ENCODE measurements at places on chromosomes 6 and 20.
A peak's percentile ranks its signal among the peaks of the same experiment; 100 is the strongest.

GRCh38 chr6:108989700-108990099, 104.9 kb downstream of the SESN1 start:
- DNase-seq, result no peak

DNA sequence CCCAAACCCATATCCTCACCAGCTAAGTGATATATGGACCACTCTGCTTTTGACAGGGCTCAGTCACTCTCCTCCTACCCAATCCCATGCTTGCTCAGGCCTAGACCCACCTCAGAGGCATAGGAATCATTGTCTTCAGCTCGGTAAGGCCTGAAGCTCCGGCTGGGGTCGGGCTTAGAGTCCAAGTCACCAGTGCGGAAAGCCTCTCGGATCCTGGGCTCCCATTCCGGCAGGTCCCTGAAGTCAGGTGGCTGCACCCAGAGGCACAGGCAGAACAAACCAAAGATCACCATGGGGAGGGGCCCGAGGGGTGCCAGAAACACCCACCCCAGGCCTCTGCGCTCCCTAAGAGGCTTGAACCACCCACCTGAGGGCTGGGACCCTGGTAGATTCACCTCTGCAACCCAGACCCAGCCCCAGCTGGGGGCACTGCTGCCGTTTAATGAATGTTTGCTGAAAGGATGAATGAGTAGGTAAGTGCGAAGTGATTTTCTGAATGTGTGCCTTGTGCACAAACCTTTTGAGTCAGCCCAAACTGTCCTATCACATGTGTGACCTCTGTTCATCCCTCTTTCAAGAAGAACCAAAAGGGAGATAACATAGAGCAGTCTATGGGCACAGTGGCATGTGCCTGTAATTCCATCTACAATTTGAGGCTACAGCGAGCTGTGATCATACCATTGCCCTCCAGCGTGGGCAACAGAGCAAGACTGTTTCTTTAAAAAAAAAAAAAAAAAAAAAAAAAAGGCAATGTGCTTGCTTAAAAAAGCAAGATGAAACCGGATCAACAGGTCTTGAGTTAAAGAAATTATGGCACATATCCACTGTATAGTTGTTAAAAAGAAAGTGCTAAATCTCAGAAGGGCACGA, 39.3 kb upstream of the DSN1 start:
- DNase-seq, result no peak

GRCh38 chr6:27865850-27866356, 46.3 kb downstream of the OR2B2 start:
- peak; percentile 91 for DNase-seq

- DNase-seq, result no peak
Observed at GRCh38 chr6:169293196-169293595, 39.5 kb upstream of the THBS2 start.

- DNase-seq, result no peak
Observed at GRCh38 chr6:110748453-110748852, 66.8 kb downstream of the CDK19 start.

DNA sequence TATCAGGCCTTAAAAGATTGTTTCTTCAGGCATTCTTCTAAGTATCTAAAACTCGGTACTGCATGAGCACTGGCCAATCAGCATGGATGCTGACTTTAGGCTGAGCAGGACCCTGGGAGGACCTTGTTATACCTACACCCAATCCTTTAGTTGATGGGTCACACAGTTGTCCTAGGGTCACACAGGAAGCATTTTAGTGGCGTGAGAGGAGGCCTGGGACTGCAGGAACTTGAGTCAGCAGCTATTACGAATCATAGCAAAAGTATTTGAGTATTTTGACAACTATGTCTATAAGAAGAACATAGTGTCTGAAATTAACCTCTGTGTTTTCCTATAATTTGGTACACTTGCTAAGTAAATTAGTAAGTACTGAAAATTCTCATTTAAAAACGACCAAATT, 741.4 kb downstream of the HACE1 start:
- DNase-seq, result no peak

GRCh38 chr20:2301164-2301622, 5.4 kb downstream of the TGM3 start:
- no peak for DNase-seq

DNA sequence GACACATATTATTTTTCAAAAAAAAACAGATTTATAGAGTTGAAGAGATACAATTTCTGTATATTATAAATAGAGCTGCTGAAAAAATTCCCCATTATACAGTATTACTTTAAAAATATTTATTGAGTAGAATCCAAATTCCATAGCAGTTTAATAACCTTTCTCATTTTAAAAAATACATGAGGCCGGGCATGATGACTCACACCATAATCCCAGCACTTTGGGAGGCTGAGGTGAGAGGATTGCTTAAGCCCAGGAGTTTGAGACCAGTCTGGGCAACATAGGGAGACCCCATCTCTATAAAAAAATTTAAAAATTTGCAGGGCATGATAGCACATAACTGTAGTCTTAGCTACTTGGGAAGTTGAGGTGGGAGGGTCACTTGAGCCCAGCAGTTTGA, 13.0 kb downstream of the ATRN start:
- no peak for DNase-seq

DNA sequence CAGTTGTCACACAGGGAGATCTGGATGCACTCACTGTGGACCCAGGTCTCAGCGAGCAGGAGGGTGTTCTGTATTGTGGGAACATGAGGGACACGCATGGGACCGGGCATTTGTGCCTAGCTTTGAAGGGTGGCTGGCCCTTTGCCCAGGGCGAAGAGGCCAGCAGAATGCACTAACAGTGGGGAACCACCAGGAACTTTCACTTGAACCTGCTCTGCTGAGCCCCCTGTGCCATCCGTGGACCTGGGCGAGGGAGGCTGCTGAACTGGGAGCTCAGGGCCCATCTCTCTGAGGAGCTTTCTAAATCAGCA, 1.2 kb upstream of the ULBP2 start:
- DNase-seq, result no peak

DNA sequence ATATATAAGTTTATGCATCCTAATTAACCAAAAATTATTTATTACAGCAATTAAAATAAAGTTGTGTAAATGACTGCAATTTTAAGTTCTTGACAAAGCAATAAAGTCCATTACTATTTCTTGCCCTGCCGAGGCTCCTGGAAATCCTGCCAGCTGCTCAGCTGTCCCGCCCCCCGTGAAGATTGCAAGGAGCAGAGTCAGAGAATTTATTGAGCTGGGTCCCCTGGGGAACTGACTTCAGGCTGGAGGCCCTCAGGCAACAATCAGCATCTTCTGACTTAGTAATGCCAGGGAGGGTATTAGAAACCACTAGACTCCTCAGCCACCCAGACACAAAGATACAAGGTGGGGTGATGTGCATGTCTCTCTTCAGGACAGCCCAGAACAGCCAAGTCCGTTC, 92.3 kb downstream of the EDN3 start:
- no peak for DNase-seq

- no peak for DNase-seq
Observed at GRCh38 chr6:167751579-167752115, 75.1 kb upstream of the AFDN start.

All from NCI-H82 (cell line).